Activated CD8-positive, alpha-beta T cell treated with anti-CD3 and anti-CD28 coated beads, Interleukin-2, amount 10 ng/mL, durations not matched to agents 7 days and 5 days (primary cell): ENCODE measurements at places on chromosomes 1 and 21. TPM values are rescaled to one million over a fixed set of nuclear protein-coding genes. Genes with fewer than 3 reads are reported as not detected.

LRRC38 gene
- not detected for total RNA-seq

KIF26B gene
- total RNA-seq: 0.08 TPM

GRHL3 gene
- not detected for total RNA-seq

RBP7 gene
- total RNA-seq: not detected

PSMG1 gene
- 74.5 TPM for total RNA-seq

LCE2B gene
- total RNA-seq: not detected

TTC39A gene
- not detected for total RNA-seq

RGS16 gene
- 0.63 TPM for total RNA-seq

SRGAP2C gene
- 28.9 TPM for total RNA-seq

GPX7 gene
- total RNA-seq: 10.0 TPM

IFFO2 gene
- 7.2 TPM for total RNA-seq

SDC3 gene
- total RNA-seq: not detected

E2F2 gene
- 80.3 TPM for total RNA-seq

ADORA3 gene
- 0.18 TPM for total RNA-seq

KRTAP12-2 gene
- total RNA-seq: not detected

ZCCHC17 gene
- total RNA-seq: 27.9 TPM

MFAP2 gene
- not detected for total RNA-seq

FALEC gene
- not detected for total RNA-seq

SRP9 gene
- 240 TPM for total RNA-seq

TMPRSS2 gene
- not detected for total RNA-seq

C1orf87 gene
- not detected for total RNA-seq

ATP1A2 gene
- not detected for total RNA-seq

RPTN gene
- total RNA-seq: not detected

TMEM269 gene
- 0.40 TPM for total RNA-seq
